Activated CD8-positive, alpha-beta T cell treated with anti-CD3 and anti-CD28 coated beads, Interleukin-2, amount 10 ng/mL, durations not matched to agents 7 days and 5 days (primary cell): ENCODE measurements at places on chromosomes 2 and 18.

- no peak for DNase-seq
Measured at GRCh38 chr2:97728091-97728731, 14.8 kb downstream of the ZAP70 start.

DNA sequence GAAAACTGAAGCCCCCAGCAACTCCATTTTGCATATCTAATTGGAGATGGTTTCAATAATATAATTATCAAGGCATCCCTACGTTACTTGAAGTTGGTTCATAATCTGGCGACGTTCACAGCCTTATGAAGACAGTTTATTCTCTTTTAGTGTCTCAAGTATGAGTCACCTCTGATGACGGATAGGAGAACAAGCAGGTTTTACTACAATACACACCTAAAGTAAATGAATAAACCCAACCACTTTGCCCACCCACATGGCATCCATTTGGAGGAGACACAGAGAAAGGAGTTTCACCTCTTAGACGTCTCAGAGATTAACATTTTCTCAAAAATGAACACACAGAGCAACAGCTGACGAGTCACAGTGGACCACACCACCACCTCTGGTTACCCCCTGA is 40.8 kb downstream of the BCL11A start:
- DNase-seq: no peak

GRCh38 chr18:46338205-46338604 is 234.0 kb downstream of the HAUS1 start:
- no peak for DNase-seq

GRCh38 chr2:192749611-192750200 is 555.0 kb upstream of the TMEFF2 start:
- no peak for DNase-seq

- DNase-seq: no peak
Measured at GRCh38 chr18:31436825-31437224, 10.7 kb upstream of the DSG3 start.

- DNase-seq: no peak
Measured at GRCh38 chr18:41617647-41618046, 337.4 kb upstream of the PIK3C3 start.

- no peak for DNase-seq
Measured at GRCh38 chr2:14901737-14902136, 269.2 kb downstream of the LRATD1 start.

DNA sequence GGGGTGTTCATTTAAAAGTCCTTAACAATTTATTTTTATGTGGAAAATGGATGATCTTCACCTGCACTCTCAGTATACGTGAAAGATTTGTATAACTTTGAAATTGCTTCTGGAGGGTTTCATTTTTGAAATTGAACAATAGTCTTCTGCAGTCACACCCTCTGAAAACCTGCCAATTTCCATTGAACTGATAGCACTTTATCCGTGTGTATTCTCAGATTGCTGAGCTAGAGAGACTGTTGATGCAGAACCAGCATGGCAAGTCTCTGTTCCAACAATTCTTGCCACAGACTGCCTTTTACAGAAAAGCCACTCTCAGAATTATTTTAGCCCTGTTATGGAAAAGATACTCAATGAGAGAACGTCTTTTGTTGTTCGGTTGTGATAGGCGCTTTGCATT is 6.6 kb upstream of the GULP1 start:
- no peak for DNase-seq

DNA sequence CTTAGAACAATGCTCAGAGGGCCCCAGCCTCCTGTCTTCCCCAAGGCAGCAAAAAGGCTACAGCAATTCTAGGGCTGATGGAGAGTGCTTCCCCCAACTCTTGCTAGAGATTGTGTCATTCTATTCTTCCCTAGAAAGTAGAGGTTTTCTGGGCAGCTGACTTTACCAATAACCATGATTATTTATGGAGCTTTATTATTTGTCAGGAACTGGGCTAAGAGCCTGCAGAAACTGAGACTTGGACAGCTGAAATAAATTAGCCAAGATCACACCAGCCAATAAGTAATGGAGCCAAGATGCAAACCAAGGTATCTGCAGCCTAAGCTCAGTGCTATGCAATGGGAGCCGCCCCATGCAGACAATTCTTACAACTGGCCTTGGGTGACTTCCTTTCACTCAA is 84.8 kb downstream of the CCBE1 start:
- no peak for DNase-seq

DNA sequence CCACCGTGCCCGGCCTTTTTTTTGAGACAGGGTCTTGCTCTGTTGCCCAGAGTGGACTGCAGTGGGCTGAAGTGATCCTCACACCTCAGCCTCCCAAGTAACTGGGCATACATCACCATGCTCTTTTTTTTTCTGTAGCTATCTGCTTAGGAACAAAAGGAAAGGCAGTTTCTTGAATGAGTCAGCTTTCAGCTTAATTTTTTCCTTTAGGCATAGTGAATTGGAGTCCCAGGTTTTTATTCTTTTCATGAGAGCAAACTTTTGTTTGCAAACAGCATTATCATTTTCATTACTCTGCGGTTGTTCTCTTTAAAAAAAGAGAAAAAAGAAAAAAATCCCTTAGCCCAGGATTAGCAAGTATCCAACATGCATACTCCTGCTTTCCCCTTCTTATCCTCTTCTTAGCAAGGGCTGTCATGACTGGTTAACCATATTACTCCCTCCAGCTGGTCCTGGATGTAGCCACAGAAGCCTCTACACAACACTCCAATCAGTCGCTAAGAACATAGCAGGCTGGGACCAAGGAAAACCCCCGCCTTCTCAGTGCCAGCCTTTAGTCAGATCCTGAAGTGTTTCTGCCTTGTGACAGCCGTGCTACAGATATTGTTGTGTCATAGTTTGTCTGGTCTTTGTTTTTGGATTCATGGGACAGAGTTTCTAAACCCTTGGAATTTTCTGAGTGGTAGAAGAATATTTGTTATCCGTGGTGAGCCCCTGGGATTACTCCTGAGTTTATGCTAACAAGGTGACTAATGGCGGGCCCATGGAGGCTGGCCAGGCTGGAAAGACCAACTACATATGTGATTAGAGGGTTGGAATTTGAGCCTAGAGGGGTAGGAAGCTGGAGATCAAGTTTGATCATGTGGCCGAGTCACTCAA is 23.3 kb upstream of the ST3GAL5 start:
- no peak for DNase-seq

- DNase-seq: no peak
Measured at GRCh38 chr18:7575465-7576028, 8.4 kb downstream of the PTPRM start.

GRCh38 chr2:76640905-76641304 is 881.3 kb downstream of the LRRTM4 start:
- no peak for DNase-seq

GRCh38 chr2:100010606-100011005 is 131.8 kb downstream of the AFF3 start:
- no peak for DNase-seq

GRCh38 chr2:189411860-189412259 is 29.4 kb upstream of the WDR75 start:
- DNase-seq: no peak

DNA sequence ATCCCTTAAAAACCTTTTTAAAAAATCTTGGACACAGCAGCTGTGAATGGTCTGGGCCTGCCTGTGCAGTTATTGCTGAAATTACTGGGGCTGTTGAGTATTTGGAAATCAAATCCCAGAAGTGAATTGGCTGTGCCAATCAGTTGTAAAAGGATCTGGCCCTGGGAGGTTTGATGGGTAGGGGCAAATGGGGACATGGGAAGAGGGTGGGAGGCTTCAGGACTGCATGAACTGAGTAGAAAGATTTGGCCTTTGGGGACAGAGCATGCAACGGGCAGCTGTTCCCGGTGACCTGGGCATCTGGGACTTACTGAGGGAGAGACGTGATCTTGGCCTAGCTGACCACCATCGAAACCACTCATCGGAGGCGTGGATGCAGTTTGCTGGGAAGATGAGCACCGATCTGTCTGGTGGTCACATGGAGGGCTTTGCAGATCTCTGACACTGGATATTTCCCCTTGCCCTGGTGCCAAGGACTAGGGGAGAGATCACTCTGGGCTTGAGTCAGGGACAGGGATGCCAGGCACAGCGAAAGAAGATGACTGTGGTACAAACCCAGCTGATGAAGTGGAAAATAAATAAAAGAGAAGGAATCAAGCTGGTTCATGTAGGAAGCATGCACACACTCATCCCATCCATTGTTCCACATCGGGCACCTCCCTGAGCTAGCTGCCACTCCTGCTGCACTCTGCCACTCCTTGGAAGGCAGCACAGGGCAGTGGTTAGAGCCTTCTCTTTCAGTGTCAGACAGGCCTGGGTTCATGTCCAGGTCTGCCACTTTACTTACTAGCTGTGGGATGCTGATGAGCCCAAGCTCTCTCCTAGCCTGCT is 58.4 kb downstream of the SEMA4F start:
- no peak for DNase-seq

DNA sequence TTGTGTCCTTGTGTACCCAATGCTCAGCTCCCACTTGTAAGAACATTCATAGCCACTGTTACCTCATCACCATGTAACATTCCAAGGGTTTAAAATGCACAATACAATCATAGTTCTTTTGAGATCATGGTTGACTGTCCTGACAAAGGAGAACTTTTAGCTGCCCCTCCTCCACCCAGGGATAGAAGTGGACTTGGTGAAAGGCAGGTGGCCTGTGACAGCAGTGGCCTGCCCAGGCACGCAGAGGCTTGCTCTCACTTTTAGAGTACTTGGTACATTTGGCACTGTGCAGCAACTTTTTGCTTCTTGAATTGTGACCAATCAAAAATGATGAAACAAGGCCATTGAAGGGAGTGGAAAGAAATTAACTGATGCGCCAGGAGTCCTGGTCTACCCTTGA is 108.7 kb downstream of the ANKRD44 start:
- no peak for DNase-seq

GRCh38 chr2:190412966-190413365 is 4.8 kb downstream of the MFSD6 start:
- no peak for DNase-seq

DNA sequence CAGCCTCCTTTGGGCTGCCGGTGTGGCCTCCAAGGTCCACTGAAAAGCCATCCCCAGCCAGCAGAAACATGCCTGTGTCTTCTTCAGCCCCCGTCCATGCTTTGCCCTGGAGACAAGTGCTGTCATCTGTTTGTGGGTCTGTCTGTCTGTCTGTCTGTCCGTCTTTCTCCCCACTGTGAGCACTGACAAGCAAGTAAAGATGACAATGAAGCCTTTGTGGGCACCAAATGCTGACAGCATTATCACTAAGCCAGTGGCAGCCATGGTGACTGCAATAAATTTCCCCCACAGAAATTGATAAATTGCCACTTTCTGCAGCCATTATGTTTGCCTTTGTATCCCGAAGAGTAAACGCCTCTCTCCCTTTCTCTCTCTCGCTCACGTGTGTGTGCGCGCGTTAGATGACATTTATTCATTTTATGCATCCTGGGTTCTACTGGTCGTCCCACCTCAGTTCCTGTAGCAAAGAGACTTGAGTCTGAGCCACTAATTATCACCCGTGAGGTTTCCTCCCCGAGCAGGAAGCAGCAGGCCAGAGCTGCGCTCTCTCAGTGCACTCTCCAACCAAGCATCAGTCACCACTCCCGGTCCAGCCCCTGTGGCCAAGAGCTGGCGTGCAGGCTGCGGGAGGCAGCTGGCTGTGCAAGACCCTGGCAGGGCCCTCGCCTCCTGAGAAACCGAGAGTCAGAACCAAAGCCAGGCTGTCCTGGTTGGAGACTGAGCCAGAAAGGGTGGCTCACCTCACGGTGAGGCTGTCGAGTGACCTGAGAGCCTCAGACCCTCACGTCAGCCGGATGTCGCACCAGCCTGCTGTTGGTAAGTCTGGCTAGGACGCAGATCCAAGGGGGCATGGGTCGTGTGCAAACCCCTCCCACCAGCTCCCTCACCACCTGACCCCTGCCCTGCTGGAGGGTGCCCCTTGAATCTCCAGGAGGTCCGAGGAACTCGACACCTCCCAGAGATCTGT is 6.9 kb downstream of the STEAP3 start:
- DNase-seq: no peak

- DNase-seq: no peak
Measured at GRCh38 chr18:7846335-7846734, 279.2 kb downstream of the PTPRM start.

DNA sequence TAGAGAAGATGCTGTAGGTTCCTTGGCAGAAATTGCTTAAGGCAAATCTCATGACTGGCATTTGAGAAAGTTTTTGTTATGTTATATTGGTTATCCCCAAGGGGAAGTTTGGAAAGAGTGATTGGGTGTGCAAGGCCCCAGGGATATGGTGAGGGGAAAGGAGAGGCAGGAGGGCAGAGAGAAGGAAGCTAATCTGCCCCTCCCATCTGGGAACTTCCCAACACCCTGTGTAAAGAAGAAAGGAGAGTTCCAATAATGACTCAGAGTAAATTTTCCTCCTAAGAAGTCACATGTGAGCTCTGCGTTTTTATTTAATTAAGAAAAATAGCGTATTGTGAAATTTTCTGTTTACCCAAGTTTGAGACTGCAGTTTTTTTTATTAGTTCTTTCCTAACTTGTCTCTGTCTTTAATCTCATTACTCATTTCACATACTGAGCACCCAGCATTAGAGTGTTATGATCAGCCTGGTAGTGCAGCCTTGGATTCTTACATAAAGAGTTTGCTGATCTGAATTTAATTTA is 3.1 kb upstream of the KYNU start:
- no peak for DNase-seq

- no peak for DNase-seq
Measured at GRCh38 chr2:63163161-63163820, 112.7 kb downstream of the OTX1 start.

GRCh38 chr2:220315098-220315823 is 687.8 kb downstream of the SLC4A3 start:
- DNase-seq: no peak

- DNase-seq: no peak
Measured at GRCh38 chr2:76120176-76120575, 409.5 kb upstream of the GCFC2 start.

DNA sequence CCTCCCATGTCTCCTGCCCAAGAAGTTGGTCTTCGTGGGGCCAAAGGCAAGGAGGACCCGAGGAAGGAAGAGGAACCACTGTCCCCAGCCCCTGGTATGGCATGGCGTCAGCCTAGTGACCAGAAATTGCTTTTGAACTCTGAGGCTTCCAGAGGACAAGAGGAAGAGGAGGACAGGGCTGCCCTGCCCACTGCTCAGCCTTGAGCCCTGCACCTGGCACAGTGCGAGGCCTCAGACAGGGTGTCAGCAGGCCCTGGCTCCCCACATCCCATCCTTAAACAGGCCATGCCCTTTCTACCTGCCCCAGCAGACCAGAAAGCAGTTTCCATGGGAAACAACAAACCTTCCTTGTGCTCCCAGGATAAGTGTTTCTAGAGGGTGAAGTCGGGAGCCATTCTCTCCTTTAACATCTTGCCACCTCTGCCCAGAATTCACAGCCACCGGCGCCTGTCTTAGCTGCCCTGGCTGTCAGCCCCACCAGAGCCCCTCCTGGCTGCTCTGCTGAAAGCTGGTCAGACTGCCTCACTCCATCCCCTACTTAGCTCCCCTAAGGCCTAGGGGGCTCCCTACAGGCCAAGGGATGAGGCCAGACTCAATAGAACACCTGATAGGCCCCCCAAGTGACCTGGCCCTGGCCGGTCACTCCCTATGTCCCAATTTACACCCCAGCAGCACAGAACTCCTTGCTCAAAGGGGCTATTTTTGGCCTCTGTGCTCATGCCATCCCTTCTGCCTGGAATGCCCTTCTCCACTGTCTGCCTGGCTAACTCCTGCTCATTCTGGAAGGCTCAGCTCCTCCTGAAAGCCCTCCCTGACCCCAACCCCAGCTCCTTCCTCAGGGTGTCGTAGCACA is 20.6 kb downstream of the ATOH8 start:
- DNase-seq: no peak

- DNase-seq: no peak
Measured at GRCh38 chr2:236673126-236673822, 103.6 kb downstream of the ACKR3 start.
